Activated CD4-positive, alpha-beta T cell treated with anti-CD3 and anti-CD28 coated beads, Interleukin-2, amount 10 ng/mL, durations not matched to agents 7 days and 5 days (primary cell): ENCODE measurements at places on chromosomes 4 and X. TPM values are rescaled to one million over a fixed set of nuclear protein-coding genes. Genes with fewer than 3 reads are reported as not detected.

Gene ASMT
- total RNA-seq: not detected

- no peak overlapping the region for H3K4me3 ChIP-seq
- no peaks in the 10 kb centered on the region for H3K36me3 ChIP-seq
- no peak overlapping the region for H3K27ac ChIP-seq
- H3K27me3 ChIP-seq: no peaks in the 10 kb centered on the region
- no peak for DNase-seq
- no peaks in the 10 kb centered on the region for H3K4me1 ChIP-seq
Measured at GRCh38 chr4:138097912-138098600, 144.1 kb downstream of the SLC7A11 start.

Gene FRMPD3
- total RNA-seq: not detected

DNA sequence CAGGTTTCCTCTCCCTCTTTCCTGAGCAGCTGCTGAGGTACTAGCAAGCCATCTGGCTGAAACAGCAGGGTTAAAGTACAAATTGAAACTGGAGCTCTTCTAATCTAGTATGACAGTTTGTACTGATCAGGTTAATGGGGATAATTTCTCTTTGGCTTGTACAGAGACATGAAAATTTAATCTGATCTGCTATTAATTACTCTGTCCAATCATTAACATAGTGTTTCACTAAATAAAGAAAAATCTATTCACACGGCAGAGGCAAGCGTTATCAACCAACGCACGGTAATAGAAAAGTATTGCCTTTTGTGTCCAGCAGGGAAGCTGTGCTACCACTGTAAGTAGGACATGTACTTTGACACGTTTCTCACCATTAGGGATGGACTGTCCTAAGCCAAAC is 71.1 kb downstream of the IGSF1 start:
- no peaks in the 10 kb centered on the region for H3K27me3 ChIP-seq
- H3K4me3 ChIP-seq: no peak overlapping the region
- no peaks in the 10 kb centered on the region for H3K4me1 ChIP-seq
- no peak overlapping the region for H3K27ac ChIP-seq
- H3K36me3 ChIP-seq: no peaks in the 10 kb centered on the region
- DNase-seq: no peak

- H3K4me3 ChIP-seq: no peak overlapping the region
- DNase-seq: no peak
- H3K27ac ChIP-seq: no peak overlapping the region
- peaks cover 20% of the 10 kb centered on the region for H3K27me3 ChIP-seq
- H3K4me1 ChIP-seq: no peaks in the 10 kb centered on the region
Measured at GRCh38 chr4:110487873-110488272, 11.9 kb downstream of the ENPEP start.

DNA sequence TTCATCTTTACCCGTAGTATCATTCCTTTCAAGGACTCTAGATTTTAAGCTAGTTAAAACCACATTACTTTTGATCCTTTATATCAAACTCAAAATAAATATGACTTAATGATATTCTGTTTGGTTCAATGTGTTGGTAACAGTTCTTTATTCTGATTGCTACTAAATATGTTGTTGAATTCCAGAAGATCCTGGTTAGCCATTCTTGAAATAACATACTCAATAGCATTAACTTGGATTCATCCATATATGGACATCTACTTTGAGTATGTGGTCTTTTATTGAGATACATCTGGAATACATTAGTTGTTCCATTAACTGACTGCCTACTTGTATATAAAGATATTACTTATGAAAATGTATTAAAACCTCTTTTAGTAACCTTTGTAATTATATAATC is 27.5 kb upstream of the PCDH18 start:
- H3K4me1 ChIP-seq: no peaks in the 10 kb centered on the region
- H3K27me3 ChIP-seq: no peaks in the 10 kb centered on the region
- no peak overlapping the region for H3K27ac ChIP-seq
- no peak for DNase-seq

Gene PCYT1B
- total RNA-seq: not detected

Gene FGF13
- not detected for total RNA-seq

GRCh38 chr4:54097152-54097551 is 2.8 kb upstream of the GSX2 start:
- H3K4me1 ChIP-seq: peaks cover 43% of the 10 kb centered on the region
- H3K36me3 ChIP-seq: peaks cover 6% of the 10 kb centered on the region
- H3K27ac ChIP-seq: no peak overlapping the region
- H3K27me3 ChIP-seq: peaks cover 89% of the 10 kb centered on the region
- H3K4me3 ChIP-seq: no peak overlapping the region

GRCh38 chr4:135177321-135177720 is 975.7 kb upstream of the PABPC4L start:
- no peaks in the 10 kb centered on the region for H3K4me1 ChIP-seq
- no peak for DNase-seq
- H3K4me3 ChIP-seq: no peak overlapping the region
- no peaks in the 10 kb centered on the region for H3K27me3 ChIP-seq
- H3K36me3 ChIP-seq: no peaks in the 10 kb centered on the region

Gene CDKL2
- 0.74 TPM for total RNA-seq
